Effector memory CD8-positive, alpha-beta T cell (primary cell): ENCODE measurements at places on chromosomes 6 and 20.

- no peak for DNase-seq
Observed at GRCh38 chr6:104540743-104541142, 319.0 kb downstream of the HACE1 start.

DNA sequence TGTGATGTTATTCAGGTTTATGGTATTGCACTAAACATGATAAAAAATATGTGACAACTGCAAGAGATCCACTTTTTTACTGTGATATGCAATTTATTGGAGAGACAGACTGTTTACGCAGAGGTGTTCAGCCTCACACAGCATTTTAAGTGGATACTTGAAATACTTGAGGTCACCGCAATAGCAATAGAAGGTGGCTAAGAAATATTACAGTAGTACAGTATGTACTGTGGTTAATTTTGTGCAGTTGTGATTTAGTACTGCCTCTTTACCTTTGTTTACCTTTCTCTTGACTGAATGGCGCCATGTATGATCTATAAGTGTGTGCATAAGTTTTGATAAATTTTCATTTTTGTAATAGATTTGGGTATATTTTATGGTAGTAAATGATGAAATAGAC lies 17.4 kb downstream of the MACROD2 start:
- no peak for DNase-seq

DNA sequence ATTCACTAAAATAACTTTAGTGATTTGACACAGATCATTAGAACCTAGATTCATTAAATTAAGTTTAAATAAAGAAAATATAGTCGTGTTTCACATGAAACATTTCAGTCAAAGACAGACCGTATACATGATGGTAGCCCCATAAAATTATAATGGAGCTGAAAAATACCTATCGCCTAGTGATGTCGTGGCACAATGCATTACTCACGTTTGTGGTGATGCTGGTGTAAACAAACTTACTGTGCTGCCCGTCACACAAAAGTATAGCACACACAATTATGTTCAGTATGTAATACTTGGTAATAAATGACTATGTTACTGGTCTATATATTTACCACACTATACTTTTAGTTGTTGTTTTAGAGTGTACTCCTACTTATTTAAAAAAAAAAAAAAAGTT lies 17.3 kb downstream of the DST start:
- no peak for DNase-seq

DNA sequence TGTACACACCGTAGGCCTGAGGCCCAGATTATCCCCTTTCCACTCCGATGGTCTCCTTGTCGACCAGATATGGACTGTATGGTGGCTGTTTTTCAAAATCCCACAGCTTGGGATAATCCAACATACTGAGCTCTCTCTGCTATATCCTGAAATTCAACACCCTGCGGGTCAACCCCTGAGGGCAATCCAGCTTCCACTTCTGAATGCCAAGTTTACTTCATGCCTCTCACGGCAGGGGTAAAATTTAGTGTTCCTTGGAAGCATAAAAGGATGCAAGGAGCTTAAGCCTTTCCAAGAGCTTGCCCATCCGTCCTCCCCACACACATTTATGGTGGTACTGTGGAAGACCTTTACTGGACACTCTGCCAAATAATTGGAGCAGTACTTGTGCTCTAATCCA lies 90.7 kb downstream of the PLG start:
- DNase-seq = no peak

DNA sequence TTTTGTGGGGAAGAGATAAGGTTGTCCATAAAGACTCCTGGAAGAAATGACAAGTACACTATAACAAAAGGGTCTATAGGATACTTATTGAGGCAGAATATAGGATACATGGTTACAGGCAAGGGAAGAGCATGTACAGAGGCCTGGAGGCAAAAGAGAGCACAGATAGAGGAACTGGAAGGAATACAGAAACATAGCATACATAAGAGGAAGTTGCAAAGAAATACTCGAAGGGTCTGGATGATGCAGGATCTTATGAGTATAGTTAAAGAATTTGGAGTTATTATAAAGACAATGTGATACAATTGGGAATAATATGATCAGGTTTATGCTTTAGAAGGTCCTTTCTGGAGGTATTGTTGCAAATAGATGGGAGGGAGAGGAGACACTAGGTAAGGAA lies 592.7 kb upstream of the POU3F2 start:
- DNase-seq = no peak

GRCh38 chr6:91865889-91866288 lies 1279.0 kb upstream of the MAP3K7 start:
- DNase-seq = no peak

DNA sequence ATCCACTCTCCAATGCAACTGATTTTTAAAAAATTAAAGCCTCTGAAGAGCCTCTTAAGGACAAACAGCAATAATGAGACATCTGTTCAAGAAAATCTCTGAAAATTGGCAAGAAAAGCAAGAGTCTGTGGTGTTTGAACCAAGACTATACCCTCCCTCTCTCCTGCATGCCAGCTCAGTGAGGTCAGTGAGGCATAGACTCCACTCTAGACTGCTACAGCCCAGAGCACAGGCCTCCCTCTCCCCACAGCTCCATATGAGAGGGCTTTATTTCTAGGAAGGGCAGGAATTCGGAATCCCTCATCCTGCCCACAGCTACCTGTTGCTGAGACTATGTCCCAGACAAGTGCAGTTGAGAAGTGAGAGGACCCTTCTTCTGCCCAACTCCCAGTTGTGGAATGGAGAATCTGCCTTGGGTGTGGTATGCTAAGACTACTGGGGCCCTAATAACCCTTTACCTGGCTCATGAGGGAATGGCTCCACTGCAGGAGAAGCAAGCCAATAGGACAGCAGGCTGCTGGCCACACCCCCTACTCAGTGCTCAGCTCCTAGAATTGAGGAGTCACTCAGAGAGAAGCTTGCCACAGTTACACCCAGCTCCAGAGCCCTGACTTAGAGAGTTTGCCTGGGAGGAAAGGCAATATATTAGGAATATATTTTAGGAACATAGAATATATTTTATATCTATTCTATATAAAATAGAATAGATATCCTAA lies 22.7 kb upstream of the HLA-DQA1 start:
- no peak for DNase-seq

GRCh38 chr20:59667981-59668515 lies 63.7 kb downstream of the PHACTR3 start:
- no peak for DNase-seq

DNA sequence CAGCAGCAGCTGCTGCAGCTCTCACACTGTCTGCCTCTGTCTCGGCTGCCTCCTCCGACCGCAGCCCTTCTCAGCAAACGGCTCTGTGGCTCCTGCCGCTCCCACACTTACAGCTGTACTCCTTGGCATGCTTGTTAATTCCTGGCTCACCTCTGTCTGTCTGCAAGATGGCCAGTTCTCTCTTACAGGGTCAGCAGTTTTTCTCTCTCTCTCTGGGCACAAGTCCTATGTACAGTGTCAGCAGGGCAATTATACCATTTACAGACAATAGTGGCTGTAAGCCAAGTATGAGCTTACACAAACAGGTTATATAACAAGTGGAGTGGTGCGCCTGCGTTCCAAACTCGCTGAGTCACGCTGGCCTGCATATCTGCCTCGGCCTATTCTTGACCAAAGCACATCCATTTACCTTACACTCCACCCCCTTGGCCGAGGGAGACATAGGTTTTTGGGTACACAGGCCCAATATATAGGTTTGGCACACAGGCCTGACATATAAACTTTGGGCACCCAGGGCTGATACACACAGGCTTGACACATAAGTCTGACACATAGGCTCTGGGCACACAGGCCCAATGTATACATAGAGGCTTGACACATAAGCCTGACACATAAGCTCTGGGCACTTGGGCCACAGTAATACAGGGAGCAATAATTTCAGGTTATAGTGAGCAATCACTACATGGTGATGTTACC lies 4.4 kb downstream of the ZKSCAN3 start:
- DNase-seq = no peak

DNA sequence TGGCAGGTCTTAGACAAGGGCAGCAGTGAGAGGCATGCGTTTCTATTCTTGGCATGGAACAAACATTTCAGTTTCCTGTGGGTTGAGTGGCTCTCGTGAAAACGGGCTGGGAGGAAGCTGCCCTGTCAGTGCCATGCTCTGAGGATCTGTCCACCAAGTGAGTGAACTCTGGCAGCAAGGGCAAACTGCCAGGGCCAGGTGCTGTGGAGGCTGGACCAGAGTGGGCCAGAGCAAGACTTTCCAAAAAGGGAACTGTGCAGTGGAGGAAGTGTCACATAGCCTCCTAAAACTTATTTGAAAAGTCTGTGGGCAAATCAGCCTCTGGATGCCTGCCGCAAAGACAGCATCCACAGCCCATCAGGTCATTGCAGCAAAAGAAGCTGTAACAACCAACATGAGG lies 44.2 kb upstream of the TAB2 start:
- no peak for DNase-seq

- DNase-seq = peak; percentile 27
Observed at GRCh38 chr20:46552460-46553420, 2.3 kb upstream of the OCSTAMP start.

GRCh38 chr6:129672881-129673631 lies 36.9 kb downstream of the ARHGAP18 start:
- no peak for DNase-seq

- no peak for DNase-seq
Observed at GRCh38 chr6:71034563-71035345, 77.9 kb upstream of the B3GAT2 start.

DNA sequence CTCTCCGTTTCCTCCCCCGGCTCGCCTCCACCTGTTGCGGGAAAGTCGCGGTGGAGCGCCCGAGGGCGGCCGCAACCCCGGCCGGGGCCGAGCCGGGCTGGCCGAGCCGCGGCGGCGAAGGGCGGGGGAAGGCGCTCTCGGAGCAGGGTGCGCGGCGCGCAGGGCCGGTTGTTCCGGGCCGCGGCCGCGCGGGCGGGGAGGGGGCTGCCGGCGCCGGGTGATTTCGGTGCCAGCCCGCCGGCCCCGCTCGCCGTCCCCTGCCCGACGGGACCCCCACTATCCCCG lies 235 bp downstream of the MAP7 start:
- no peak for DNase-seq

DNA sequence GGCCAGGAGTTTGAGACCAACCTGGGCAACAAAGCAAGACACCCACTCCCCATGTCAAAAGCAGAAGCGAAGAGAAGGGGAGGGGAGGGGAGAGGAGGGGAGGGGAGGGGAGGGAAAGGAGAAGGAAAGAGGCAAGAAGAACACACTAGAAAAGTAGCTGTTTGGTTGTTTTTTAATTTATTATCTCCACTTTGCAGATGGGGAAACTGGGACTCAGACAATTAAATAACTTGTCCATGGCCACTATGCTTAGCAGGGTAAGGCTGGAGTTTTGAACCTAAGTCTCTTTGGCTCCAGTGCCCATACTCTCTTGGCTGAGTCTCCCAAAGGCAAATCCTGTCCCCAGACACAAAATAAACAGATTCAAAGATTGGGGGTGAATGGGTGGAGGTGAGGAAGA lies 12.4 kb upstream of the GHRH start:
- DNase-seq = no peak

- DNase-seq = no peak
Observed at GRCh38 chr6:113412589-113413357, 444.4 kb upstream of the MARCKS start.

DNA sequence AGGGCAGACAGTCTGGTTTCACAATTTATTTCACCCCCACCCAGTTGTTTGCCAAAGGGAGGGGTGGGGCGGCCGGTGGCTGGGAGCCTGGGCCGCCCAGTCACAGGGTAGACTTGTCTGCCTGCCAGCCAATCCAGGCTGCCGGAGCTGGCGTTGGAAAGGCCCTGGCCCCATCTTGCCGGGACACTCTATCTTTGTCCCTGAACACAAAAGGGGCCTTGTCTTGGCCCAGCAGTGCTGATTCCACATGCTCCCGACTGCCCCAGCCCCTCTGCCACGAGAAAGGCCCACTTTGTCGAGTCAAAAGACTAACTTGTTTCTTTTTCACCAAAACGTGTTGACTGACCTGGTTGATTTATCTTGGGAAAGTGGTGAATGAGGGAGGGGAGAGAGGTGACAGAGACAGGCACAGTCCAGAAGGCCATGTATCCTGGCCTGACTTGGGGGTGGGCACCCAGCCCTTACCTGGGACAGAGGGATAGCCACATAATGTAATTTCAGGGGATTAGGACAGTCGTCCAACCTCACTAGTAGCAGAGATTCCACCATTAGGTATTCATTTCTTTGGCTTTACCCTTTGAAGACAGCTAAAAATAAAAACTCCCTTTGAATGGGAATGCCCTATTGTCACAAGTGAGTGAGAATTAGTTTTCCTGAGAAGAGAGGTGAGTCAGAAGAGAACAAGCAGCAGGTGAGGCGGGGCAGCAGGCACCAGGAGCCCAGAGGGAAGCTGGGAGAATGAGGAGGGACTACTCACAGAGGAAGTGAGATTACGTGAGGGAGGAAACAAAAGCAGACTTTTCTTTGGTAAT lies 67.0 kb upstream of the SIRPA start:
- no peak for DNase-seq

DNA sequence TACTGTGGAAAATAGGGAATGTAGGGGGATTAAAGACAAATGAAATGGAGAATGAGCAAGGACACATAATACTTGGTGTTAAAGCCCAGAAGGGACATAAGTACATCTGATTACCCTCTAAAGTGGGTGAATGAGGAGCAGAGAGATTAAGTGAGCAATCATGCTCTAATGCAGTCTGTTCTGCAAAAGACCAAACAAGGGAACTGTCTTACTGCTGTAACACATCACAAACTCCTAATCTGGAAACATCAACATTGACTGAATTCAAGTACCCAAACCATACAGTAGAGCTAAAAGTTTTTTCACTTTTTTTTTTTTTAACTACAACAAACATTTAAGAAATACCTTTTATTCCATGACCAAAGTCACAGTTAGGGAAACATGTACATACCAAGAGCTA lies 19.3 kb upstream of the SLC17A4 start:
- DNase-seq = no peak

DNA sequence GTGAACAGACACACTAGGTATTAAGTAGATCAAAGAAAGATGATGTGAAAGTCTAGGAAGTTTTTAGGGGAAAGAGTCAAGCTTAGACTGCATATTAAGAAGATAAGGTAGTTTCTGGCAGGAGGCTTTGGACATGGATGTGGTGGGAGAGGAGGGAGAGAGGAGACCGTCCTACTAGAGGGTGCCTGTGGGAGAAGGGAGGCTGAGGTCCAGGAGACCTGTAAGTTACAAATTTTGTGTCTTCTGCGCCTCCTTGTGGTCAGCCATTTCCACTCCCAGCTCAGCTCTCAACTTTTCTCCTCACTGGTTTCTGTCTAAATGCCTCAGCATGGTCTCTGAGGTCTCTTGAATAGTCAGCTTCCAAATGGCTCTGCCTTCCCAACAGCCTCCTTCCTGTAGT lies 193.5 kb downstream of the UNC5CL start:
- peak; percentile 3 for DNase-seq

GRCh38 chr6:165767228-165767627 lies 104.2 kb upstream of the PDE10A start:
- no peak for DNase-seq

GRCh38 chr6:6891125-6891721 lies 216.5 kb upstream of the RREB1 start:
- DNase-seq = no peak

- no peak for DNase-seq
Observed at GRCh38 chr6:48037946-48038345, 73.1 kb downstream of the PTCHD4 start.
